ENCODE measurements at places on chromosomes 5 and 9.

DNA sequence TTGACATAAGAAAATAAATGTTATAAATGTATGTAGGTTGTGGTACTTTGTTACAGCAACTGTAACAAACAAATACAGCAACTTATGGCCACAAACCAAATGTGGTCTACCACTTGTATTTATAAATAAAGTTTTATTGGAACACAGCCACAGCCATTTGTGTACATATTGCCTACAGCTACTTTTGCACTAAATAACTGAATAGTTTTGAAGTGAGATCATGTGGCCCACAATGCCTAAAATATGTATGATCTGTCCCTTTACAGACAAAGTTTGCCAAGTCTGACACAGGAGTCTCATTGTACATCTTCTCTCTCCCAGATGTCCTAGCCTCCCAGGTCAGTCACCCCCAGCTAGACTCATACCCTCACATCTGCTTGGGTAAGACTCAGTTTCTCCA lies 283.6 kb upstream of the PRDM9 start:
- no peak for DNase-seq

DNA sequence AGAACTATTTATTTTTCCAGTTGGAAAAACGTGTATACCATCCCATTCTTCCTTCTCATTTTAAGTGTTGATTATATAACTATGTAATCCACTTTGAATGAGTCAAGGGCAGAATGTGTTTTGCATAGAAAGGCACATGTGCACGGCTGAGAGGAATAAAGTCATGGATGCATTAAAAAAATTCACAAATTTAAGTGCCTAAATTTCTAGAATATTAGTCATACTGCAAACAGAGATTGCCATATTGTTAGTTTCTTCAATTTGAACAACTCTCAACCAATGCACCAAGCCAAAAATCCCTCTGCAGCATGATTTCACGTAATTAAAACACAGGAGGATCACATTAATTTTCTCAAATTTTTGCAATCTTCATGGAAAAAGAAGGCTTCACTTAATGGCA lies 166.3 kb downstream of the MPDZ start:
- no peak for DNase-seq

GRCh38 chr9:131657940-131658339 lies 81.9 kb downstream of the RAPGEF1 start:
- DNase-seq, result no peak

- DNase-seq, result no peak
Measured at GRCh38 chr5:149667084-149667828, 62.9 kb upstream of the PPARGC1B start.

- DNase-seq, result no peak
Measured at GRCh38 chr5:71601222-71602026, 14.3 kb downstream of the MCCC2 start.

- no peak for DNase-seq
Measured at GRCh38 chr9:32707326-32707725, 71.9 kb upstream of the TAF1L start.
